ENCODE measurements at places on chromosomes 7 and 10.

DNA sequence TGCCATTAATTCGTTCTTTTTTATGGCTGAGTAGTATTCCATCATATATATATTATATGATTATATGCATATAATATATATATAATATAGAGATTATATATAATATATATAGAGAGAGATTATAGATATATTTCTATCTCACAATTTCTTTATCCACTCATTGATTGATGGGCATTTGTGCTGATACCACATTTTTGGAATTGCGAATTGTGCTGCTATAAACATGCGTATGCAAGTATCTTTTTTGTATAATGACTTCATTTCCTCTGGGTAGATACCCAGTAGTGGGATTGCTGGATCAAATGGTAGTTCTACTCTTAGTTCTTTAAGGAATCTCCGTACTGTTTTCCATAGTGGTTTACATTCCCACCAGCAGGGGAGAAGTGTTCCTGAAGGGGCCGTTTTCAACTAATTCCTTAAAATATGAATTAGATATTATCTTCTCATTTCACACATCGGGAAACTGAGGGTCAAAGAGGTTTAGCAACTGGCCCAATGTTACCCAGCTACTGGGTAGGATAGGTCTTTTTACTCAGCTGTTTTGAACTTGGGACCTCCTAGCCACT lies 16.5 kb downstream of the NFE2L3 start:
- H3K27me3 ChIP-seq: no peaks in the 10 kb centered on the region
- DNase-seq: no peak
- H3K4me1 ChIP-seq: peaks cover 12% of the 10 kb centered on the region
- H3K27ac ChIP-seq: no peak overlapping the region

DNA sequence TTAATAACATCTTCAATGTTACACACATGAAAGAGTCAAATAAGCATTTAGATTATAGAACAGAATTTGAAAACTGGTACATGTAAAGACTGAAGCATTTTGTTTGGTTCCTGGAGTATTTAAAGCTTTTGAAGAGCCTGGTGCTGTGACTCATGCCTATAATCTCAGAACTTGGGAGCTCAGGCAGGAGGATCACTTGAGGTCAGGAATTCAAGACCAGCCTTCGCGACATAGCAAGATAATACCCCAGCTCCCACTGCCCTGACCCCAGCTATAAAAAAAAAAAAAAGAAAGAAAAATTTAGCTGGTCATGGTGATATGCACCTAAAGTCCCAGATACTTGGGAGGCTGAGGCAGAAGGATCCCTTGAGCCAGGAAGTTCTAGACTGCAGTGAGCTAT lies 87.8 kb downstream of the HDAC9 start:
- no peak overlapping the region for H3K27ac ChIP-seq
- H3K4me3 ChIP-seq: no peak overlapping the region
- H3K27me3 ChIP-seq: no peaks in the 10 kb centered on the region
- H3K36me3 ChIP-seq: no peaks in the 10 kb centered on the region
- no peaks in the 10 kb centered on the region for H3K4me1 ChIP-seq

- DNase-seq: no peak
- peaks cover 6% of the 10 kb centered on the region for H3K4me1 ChIP-seq
- peaks cover 12% of the 10 kb centered on the region for H3K36me3 ChIP-seq
- H3K27me3 ChIP-seq: no peaks in the 10 kb centered on the region
These were observed 15.6 kb downstream of the ALDH18A1 start for GRCh38 chr10:95640891-95641315.

DNA sequence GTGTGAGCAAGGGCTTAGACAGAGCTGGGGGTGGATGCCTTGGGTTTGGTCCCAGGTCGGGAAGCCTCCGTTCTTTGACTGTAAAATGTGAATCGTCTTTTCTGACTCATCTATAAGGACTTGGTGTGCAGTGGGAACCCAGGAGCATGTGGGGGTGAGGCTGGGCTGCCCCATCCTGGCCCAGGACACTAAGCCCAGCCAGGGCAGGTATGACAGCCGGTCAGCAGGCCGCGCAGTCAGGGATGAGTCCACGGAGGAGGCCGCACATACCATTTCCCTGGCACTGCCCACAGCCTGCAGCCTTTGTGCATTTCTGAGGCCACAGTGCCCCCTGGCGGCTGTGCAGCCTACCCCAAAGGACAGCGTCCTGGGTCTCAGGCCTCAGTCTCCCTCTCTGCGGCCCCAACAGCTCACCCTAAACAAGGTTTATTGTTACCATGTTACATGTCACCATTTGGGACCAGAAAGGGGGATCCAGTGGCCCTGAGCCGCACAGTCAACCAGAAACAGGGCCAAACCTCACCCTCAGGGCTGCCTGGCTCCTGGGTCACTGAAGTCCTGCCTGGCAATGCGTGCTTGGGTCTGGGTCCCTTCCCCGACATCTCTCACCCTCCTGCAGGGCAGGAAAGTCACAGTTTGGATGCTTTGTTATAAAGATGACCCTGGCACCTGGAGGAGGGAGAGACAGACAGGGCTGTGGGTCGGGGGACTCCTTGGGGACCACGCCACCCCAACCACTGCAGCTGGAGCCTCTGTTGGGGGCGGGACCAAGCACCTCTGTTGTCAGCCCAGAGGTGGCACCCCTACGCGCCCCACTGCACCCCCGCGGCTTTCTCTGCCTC lies 14.4 kb upstream of the SH2B2 start:
- H3K27ac ChIP-seq: no peak overlapping the region
- no peaks in the 10 kb centered on the region for H3K36me3 ChIP-seq
- peaks cover 6% of the 10 kb centered on the region for H3K4me1 ChIP-seq
- no peak overlapping the region for H3K4me3 ChIP-seq

DNA sequence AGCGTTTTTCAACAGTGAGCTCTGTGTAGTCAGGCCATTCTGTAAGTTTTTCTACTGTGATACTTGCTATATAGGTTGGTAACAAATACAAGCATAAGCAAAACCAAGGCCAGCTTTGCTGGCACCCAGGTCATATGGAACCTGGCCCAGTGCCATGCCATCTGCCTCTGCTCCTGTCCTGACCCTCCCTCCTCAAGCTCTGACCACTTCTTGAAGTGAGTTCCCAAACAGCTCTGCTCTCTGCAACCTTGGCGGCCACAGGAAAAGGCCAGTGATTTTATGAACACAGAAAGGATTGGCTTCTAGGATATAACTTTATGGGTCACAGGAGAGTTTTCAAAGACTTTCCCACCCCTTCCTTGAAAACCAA lies 12.8 kb downstream of the NOD1 start:
- no peaks in the 10 kb centered on the region for H3K27me3 ChIP-seq
- no peak for DNase-seq
- H3K4me3 ChIP-seq: no peak overlapping the region
- peak overlapping the region; percentile 57 for H3K27ac ChIP-seq
- peaks cover 34% of the 10 kb centered on the region for H3K4me1 ChIP-seq

DNA sequence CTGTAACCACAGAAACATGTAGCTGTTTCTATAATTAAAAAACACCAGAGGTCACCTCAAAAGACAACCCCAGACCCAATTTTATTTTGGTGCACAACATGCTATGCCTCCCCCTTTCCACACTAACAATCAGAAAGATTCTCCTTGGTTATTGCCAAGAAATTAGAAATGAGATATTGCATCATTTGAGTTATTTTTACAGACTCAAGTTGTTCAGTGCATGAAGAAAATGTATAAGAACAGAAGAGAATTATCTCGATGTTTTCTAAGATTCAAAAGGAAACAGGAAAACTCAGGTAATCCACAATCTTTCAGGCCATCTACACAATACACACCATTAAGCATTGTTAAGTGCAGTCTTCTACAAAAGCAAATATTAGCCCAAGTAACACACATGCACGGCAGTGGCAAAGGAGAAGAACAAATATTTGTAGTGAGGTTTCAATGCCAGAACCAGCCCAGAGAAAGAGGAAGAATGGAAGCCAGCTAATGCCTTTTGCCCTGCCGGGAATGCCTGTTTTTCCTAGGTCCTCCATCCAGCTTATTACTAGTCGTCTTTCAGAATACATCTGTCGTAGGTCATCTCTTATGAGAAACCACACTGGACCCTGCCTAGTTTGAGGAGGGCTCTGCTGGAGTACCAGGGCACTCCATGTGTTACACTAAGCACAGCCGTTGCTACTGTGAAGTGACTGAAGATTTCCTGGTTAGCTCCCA lies 67.6 kb upstream of the C1GALT1 start:
- H3K4me3 ChIP-seq: no peak overlapping the region
- H3K27me3 ChIP-seq: peaks cover 5% of the 10 kb centered on the region
- no peak overlapping the region for H3K27ac ChIP-seq
- no peak for DNase-seq
- peaks cover 3% of the 10 kb centered on the region for H3K4me1 ChIP-seq

DNA sequence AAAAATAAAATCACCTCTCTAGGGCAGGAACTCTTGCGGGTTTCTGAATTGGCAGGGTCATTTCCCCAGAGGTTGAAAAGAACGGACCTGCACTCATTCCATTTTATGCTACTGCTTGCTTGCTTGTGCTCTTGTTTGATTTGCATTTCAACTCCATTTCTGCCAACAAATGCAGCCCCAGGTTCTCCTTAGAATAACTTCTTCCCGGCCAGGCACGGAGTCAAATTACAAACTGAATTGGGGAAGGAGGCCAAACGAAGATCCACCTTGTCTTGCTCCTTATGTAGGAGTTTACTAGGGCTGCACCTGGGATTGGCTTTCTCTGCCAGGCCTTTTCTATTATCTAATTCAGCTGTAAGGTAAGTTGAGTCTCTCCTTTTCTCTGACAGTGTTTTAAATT lies 79.6 kb downstream of the HGF start:
- no peaks in the 10 kb centered on the region for H3K27me3 ChIP-seq
- no peaks in the 10 kb centered on the region for H3K36me3 ChIP-seq
- DNase-seq: no peak

DNA sequence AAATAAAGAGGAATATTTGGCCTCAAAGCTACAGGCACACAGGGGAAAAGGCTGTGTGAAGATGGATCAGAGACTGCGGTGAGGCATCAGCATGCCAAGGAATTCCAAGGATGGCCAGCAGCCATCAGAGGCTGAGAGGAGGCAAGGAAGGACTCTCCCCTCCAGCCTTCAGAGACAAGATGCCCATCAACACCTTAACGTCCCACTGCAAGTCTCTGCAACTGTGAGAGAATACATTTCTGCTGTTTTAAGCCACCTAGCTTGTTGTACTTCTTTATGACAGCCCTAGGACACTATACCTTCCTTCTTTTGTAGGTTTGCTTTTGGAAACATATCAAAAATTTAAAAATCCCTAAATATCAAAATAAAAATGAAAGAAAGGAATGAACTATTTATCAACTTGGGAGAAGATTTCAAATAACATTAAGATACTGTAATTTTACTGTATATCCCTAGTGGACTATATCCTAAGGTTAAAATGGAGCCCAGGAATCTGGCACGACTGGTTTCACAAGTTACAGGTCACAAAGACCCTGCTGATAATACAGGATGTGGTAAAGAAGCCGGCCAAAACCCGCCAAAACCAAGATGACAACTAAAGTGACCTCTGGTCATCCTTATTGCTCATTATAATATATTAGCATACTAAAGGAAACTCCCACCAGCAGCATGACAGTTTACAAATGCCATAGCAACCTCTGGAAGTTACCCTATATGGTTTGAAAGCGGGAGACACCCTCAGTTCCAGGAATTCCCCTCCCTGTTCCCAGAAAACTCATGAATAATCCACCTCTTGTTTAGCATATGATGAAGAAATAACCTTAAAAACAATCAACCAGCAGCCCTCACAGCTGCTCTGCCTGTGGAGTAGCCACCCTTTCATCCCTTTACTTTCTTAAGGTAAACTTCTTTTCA lies 185.2 kb downstream of the AVL9 start:
- H3K27me3 ChIP-seq: peaks cover 9% of the 10 kb centered on the region
- H3K4me1 ChIP-seq: no peaks in the 10 kb centered on the region
- no peak for DNase-seq
- H3K36me3 ChIP-seq: peaks cover 2% of the 10 kb centered on the region
- H3K27ac ChIP-seq: no peak overlapping the region

- H3K27me3 ChIP-seq: no peaks in the 10 kb centered on the region
- no peaks in the 10 kb centered on the region for H3K4me1 ChIP-seq
- H3K36me3 ChIP-seq: no peaks in the 10 kb centered on the region
- no peak for DNase-seq
These were observed 54.6 kb downstream of the VSTM2A start for GRCh38 chr7:54596747-54597146.

GRCh38 chr7:120394595-120394994 lies 121.6 kb downstream of the KCND2 start:
- H3K36me3 ChIP-seq: no peaks in the 10 kb centered on the region
- no peaks in the 10 kb centered on the region for H3K27me3 ChIP-seq
- no peaks in the 10 kb centered on the region for H3K4me1 ChIP-seq
- no peak for DNase-seq
- no peak overlapping the region for H3K27ac ChIP-seq

DNA sequence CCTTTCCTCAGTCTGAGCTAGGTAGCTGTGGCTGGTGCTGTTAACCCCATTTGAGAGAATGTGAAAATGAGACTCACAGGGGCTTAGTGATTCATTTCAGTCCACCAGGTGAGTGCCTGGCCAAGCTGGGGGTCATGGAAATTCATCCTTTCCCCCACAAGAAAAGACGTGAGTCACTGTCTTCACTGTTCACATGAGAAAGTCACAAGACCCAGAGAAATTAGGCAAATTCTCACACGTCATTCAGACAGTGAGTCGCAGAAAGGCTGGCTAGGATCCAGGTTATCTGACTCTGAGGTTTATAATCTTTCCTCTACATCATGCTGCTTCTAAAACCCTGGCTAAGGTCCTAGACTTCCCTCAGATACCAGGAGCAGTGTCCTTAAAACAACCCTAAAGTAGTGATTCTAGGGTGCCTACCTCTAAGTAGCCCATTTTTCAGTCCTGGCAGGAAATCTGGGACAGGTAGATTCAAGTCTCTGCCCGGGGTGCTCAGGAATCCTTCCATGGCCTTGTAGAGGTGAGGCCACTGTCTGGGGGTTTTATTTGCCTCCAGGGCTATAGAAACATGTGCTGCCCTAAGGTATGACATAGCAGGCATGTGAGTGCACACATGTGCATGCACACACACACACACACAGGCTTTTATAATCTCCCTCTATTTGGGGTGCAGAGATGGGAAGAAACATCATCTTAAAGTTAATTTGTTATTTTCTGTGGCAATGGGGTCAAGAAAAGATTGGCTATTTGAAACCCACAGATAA lies 427.9 kb upstream of the CELF2 start:
- no peak overlapping the region for H3K4me3 ChIP-seq
- DNase-seq: no peak
- H3K27me3 ChIP-seq: peaks cover 35% of the 10 kb centered on the region
- peaks cover 2% of the 10 kb centered on the region for H3K4me1 ChIP-seq
- no peaks in the 10 kb centered on the region for H3K36me3 ChIP-seq

GRCh38 chr7:70069977-70070376 lies 471.7 kb downstream of the AUTS2 start:
- H3K27me3 ChIP-seq: no peaks in the 10 kb centered on the region
- H3K27ac ChIP-seq: no peak overlapping the region
- no peaks in the 10 kb centered on the region for H3K36me3 ChIP-seq
- no peak overlapping the region for H3K4me3 ChIP-seq
- no peaks in the 10 kb centered on the region for H3K4me1 ChIP-seq

Measured in T-helper 17 cell (primary cell).